ENCODE measurements at places on chromosomes 6 and 20.

DNA sequence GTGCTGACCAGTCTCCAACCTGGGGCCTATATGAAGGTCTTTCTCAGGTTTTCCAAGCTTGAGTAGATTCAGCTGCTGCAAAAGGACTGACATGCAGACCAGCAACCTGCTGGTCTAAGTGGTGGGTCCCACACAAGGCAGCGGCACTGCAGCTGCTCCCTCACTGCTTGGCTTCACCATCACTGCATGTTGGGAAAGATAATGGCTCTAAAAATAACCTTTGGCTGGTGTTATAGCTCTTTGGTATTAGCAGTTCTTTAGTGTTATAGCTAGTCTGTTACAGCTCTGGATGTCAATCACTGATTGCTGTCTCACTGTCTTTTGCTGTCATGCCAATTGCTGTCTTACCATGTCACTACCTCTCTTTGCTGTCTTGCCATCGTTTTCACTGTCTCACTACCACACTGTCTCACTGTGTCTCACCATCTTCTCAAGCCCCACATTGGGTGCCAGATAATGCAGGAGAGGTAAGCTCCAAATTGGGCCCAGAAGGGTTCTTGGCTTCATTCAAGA lies 726.4 kb downstream of the TENT5A start:
- DNase-seq, result no peak

GRCh38 chr6:63964366-63964765 lies 328.8 kb downstream of the PHF3 start:
- no peak for DNase-seq

- DNase-seq, result peak; percentile 50
These were observed 37.4 kb upstream of the FAM83C start for GRCh38 chr20:35329435-35330139.

DNA sequence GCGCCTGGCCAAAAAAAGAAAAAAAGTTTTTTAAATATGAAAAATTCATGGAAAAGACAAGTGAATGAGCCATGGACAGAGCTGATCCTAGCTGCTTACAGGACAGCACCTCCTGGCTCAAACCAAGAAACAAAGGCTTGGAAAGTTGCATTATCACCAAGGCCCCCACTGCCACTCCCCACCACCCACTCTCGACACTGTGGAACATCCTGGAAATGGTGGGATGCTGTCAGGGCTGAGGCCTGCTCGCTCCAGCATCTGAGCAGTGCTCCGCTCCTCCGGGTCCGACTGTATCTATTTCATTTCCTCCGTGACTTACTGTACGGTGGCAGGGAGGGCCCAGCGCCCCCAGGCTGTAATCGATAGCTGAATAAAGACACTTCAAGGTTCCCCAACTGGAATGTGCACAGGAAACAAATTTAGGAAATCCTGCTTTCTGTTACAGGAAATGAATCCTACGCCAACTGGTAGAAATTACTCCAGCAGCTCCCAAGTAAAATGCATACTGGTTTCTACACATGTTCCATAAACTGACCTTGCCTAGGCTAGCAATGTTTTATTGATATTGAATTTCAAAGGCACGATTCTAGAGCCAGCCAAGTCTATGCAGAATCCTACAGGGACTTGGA lies 109.5 kb upstream of the NFATC2 start:
- DNase-seq, result no peak

- no peak for DNase-seq
These were observed 38.6 kb downstream of the ASXL1 start for GRCh38 chr20:32396646-32397160.

GRCh38 chr6:141110481-141110880 lies 1022.2 kb upstream of the GJE1 start:
- DNase-seq, result no peak

GRCh38 chr6:120534954-120535353 lies 799.3 kb downstream of the TBC1D32 start:
- no peak for DNase-seq

GRCh38 chr20:31788578-31788977 lies 30.6 kb upstream of the MYLK2 start:
- peak; percentile 31 for DNase-seq

DNA sequence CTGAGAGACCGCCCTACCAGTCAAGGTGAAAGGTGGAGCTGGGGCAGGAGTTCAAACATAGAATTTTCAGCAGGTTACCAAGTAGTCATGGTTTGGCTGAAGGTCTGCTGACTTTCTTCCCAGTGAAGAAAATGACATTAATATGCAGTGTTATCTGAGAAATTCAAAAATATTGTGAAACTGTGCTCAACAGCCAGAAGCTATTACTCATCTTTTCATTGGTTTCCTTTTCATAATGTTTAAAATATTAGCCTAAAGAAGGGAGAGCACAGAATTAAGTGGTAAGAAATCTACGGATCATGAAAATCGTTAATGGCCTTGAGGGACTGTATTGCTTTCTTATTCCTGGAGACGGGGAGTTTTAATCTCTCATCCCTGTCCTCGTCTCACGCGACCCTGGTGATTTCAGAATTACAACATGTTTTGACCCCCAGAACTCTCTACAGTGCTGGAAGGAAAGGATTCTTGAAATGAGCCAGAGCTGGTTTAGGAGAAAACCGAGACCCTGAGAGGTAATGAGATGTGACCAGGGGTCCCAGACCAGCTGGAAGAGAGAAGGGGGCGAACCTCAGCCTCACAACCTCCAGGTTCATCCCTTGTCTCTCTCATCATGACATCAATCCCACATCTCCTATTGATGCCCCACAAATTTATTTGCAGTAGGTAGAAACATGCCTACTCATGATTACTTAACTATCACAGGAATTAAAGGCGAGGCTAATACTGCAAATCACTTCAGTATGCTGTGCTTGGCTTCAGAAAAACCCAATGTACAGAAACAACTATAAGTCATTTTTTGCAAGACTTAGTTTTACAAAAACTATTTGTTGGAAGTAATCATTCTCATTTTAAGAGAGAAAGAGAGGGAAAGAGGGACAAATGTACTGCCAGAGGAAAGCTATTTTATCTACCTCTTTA lies 209.5 kb downstream of the FNDC1 start:
- no peak for DNase-seq

GRCh38 chr20:61879303-61879620 lies 186.4 kb downstream of the TAF4 start:
- no peak for DNase-seq

GRCh38 chr6:36025260-36025931 lies 955 bp upstream of the SLC26A8 start:
- DNase-seq, result no peak

GRCh38 chr6:155881826-155882526 lies 426.3 kb upstream of the NOX3 start:
- DNase-seq, result no peak

All from T47D (cell line).